ENCODE measurements at places on chromosomes 6 and 20. TPM values are rescaled to one million over a fixed set of nuclear protein-coding genes. Genes with fewer than 3 reads are reported as not detected.

FLRT3 gene
- total RNA-seq = 17.4 TPM

PROCR gene
- total RNA-seq = 53.3 TPM

OVOL2 gene
- 0.72 TPM for total RNA-seq

TSBP1 gene
- total RNA-seq = 0.08 TPM
